Stimulated activated CD4-positive, alpha-beta T cell treated with anti-CD3 and anti-CD28 coated beads, Interleukin-12 subunit alpha, Interleukin-12 subunit beta, amount 100 ng/mL, for 24 hours (primary cell): ENCODE measurements at places on chromosomes 5 and 9.

DNA sequence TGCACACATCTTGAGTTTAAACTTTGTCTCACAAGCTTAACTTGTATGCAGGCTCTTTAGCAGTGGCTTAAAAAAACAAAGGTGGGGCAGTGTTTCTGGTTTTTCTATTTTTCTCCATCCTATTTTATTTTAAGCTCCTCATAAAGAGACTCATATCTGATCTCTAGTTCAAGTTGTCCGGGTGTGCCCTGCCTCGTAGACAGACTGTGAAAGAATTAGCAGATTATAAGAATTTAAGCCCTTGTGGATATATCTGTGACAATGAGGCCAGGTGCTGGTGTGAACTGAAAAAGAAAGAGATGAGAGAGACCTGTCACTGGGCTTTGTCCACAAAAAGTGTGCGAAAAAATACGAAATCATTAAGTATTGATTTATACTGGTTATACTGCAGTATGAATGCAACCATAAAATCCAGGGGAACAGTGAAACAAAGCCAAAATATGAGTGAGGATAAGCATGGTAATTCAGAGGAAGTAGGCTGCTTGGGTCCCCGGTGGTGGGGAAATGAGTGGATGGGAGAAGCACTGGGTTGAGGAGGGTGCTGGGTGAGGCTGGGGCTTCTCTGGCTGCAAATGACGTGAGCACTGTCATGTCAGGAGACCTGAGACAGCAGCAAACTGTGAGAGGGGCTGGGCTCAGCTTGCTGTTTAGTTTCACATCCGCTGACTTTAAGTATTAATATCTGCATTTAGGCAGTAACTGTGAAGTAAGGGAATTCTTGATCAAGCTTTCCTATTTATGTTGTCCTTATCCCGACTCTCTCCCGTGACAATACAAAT is 179.7 kb upstream of the ANKRD55 start:
- DNase-seq, result no peak

GRCh38 chr9:99235926-99236634 is 14.0 kb downstream of the SEC61B start:
- DNase-seq, result no peak

- no peak for DNase-seq
Observed at GRCh38 chr9:69888856-69889585, 68.4 kb downstream of the CFAP95 start.

DNA sequence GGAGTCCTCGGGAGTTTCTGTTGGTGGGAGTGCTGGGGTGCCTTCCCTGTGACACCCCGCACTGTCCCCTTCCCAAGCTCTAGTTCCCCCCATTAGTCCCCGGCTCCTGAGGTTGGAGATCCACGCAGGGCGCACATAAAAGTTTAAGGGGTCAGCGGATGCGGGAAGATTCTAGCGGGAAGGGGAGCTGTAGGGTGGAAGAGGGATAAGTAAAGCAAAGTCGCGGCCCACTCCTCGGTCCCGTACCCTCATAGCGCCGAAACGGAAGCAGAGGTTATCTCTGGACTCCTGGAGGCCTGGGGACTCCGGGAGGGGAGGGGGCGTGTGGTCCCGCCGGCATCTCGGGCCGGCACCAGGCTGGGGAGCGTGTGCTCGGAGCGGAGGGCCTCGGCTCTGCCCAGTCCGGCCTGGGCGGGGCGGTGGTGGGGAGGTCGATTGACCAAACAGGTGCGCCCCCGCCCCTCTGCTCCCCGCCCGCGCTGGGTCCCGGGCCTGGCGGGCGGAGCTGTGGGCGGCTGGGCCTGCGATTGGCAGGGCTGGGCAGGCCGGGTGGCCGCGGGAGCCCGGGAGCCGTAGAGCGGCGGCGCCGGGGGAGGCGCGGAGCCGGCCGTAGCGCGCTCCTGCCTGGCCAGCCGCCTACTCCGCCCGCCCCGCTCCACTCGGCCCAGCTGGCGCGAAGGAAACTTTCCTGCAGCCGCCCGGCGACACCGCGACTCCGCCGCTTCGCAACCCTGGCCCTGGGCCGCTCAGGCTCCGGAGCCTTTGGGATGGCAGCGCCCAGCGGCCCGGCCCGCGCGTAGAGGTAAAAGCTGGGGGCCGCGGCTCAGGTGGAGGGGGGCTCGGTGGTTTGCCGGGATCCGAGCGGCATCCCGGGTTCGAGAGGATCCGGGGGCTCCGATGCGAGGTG is 52.2 kb upstream of the DAB2IP start:
- DNase-seq, result no peak

DNA sequence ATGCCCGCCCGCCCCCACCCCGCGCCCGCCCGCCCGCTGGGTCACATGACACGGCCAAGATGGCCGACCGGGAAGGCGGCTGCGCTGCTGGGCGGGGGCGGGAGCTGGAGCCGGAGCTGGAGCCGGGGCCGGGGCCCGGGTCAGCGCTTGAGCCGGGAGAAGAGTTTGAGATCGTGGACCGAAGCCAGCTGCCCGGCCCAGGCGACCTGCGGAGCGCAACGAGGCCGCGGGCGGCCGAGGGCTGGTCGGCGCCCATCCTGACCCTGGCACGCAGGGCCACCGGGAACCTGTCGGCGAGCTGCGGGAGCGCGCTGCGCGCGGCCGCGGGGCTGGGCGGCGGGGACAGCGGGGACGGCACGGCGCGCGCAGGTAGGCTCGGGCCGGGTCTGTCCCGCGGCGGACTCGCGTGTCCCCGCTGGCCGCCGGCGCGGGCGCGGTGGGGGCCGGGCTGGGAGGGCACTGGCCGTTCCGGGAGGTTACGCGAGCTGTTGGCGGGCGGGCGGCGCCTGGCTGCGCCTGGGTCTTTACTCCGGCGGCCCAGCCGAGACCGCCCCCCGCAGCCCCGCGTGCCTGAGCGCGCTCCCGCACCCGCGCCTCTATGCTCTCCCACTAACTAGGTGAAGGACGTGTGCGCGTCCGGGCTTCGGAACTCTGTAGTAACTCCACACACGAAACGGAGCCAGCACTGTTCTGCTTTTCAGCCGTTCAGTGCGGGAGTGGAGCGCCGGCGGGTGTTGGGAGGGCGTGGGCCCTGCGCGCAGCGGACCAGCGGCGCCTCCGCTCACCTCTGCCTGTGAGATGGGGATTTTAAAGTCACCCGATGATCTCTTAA is at the start of gene RUFY1:
Gene RUFY1 (plus strand): TSS at position 44 of the 832 bp plus-strand sequence. CDS start 16 bp downstream, at position 60.
- peak; percentile 71 for DNase-seq
